ENCODE measurements at places on chromosomes 3 and 15.

GRCh38 chr3:191256405-191256804, 57.4 kb downstream of the OSTN start:
- DNase-seq: no peak

DNA sequence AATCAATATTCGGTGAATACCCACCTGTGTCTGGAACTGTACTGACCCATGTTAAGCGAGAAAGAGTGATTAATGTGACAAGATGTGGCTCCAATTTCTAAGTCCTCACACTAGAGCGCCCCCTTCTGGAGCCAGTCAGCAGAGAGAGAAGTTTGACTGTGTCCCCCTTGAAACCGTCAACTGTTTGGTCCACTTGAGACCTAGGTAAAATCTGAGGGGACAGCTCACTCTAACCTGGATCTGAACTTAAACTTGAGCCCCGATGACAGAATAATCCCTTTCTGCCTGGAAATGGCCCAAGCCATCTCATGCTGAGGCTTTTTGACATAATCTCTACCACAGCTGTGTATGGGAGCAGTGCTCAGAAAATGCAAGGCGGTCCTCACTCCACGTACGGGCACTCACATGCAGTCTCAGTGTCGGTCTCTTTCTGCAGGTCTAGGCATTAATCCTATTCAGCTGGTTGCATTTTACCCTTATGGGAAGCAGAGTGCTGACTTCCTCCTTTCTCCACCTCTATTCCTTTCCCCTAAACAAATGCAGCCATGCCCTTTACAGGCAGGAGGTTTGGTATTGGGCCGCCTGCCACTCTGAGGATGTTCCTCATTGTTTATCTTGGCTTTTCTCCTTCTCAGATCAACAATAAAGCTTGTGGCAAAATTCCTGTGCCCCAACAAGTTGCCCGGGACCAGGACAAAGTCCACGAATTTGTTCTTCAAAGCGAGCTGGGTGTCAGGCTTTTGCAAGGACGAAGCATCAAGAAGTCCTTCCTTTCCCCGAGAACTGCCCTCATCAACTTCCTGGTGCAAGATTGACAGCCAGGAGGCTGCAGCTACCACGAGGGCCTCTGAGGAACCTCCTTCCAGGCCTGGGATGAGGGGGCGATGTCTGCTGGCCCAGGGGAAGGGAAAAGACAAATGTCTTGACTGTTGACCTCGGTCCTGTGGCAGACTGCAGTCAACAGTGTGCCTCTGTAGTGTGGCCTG, 47.5 kb upstream of the LIMD1 start:
- peak; percentile 59 for DNase-seq

DNA sequence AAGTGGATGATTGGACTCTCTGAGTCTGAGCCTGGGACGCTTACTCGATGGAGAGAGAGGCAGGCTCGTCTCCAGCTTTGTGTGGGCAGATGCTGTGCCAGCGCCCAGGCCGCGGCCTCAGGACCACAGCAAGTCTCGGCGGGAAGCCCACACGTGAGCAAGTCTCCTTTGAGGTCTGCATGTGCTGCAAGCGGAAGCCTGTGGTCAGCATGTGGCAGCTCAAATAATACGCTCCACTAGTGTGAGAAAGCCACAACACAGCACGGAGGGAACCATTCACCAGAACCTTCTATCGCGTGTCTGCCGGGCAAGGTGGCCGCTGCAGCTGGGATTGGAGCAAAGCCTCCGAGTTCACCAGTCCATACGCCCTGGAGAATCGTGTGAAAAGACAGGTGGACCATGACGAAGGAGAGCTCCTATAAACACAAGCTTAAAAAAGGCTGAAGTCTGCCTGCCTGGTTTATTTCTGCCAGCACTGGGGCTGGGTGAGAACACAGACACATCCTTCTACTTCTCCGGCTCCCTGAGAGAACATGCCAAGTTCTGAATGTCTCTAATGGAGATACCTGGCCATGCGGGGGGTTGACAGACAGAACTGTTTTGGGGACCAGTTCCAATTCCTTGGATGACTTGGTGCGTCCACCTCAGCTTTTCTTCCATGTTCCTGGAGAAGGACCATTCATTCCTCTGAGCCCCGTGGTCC, 82.0 kb upstream of the LRIG1 start:
- no peak for DNase-seq

GRCh38 chr15:93372208-93372864, 283.3 kb upstream of the RGMA start:
- no peak for DNase-seq

DNA sequence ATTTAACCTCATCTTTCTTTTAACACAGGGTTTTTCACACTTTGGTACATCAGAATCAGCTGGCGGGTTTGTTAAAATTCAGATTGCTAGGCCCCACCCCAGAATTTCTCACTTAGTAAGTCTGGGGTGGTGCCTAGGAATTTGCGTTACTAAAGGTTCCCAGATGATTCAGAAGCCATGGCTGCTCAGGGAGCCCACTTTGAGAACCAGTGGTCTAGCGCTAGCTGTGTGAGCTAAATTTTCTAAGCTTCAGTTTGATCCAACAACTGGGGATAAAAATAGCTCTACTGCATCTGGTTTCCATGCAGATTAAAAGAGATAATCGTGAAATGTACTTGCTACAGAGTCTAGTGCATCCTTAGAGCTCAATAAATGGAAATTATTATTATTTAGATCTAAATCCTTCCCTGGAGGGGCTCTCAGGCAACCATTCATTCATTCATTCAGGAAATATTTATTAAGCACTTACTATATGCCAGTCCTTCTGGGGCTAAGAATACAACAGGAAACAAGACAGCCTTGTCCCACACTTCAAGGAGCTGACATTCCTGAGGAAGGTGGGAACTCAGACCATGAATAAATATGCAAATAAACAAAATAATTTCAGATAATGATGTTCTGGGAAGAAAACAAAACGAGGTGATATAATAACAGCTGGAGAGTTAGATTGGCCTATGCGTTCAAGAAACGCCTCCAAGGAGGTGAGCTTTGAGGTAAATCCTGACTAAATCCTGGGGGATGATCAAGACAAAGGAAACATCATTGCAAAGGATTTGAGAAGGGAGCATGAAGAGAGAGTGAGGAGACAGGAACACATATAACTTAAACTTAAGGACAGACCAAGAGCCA, 3.9 kb upstream of the CIDEC start:
- no peak for DNase-seq

DNA sequence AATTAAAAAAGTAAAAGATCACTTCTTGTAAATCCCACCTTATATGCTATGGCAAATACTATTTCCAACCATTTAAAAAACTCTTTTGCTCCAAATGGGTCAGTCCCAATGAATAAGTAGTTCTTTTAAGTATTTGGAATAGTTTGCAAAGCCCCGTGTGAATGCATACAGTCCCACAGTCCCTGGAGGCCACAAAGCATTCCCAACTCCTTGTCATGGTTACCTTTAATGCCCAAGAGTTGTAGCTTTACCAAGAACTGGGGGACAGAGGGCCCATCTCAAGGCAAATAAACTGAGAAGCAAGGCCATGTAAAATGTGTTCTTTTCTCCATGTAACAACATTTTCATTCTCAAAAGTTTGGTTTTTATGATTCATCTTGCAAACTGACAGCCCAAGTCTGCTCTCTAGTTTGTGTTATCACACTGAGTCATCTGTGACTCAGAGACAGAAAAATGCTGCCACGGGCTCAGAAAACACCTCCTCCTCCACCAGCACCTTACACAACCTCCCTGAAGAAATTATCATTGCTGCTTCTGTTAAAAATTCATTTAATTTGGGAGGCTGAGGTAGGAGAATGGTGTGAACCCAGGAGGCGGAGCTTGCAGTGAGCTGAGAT, 336.2 kb downstream of the ERC2 start:
- DNase-seq: peak; percentile 49

DNA sequence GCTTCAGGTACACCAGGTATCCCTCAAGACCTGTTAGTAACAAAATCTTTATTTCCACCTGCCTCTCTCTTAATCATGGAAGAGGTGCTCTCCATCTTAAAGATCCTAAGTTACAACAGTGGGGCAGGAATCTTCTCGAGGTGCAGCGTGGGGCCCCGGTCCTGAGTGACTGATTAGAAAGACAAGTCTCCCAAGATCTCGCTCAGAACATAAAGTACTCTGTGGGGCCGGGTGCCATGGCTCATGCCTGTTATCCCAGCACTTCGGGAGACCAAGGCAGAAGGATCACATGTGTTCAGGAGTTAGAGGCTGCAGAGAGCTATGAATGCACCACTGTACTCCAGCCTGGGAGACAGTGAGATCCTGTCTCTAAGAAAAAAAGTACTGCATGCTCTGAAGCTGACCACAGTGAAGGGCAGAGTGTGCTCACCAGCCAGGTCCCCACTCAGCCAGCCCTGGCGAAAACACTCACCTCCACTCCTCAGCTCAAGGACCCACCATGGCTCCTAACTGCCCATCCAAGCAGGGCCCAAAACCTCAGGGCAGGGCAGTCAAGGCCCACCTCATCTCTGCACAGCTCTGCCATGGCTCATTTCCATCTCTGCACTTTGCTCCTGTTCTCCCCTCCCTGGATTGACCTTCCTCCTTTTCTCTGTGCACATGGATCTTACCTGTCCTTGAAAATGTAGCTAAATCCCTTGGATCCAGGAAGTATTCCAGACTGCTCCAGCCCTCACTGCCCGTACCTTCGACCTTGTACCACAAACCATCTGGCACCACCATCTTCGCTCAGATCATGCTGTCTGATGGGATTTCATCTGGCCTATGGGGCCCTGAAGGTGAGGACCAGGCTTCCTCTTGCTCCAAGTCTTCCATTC, 7.1 kb downstream of the SEMA7A start:
- no peak for DNase-seq

- no peak for DNase-seq
Measured at GRCh38 chr3:104198131-104198530, 1168.6 kb upstream of the ALCAM start.

GRCh38 chr3:196662711-196663571, 23.4 kb downstream of the NRROS start:
- DNase-seq: no peak

GRCh38 chr3:101381809-101382208, 61.4 kb upstream of the IMPG2 start:
- no peak for DNase-seq

DNA sequence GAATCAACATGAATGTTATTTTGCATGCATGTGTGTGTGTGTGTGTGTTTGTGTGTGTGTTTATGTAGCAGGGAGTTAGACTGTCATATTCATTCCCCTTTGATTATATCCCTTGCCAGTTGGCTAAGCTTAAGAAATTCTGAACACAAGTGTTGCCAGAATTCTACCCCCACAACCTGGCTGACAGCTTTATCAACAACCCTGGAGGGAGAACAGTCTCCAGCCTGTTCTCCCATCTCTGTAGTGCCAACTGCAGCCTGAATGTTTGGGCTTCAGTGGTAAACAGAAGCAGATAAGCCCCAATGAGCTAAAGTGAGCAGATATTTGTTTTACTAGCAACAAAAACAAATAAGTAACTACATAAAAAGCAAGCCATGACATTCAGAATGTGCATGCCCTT, 162.6 kb upstream of the ABI3BP start:
- no peak for DNase-seq

DNA sequence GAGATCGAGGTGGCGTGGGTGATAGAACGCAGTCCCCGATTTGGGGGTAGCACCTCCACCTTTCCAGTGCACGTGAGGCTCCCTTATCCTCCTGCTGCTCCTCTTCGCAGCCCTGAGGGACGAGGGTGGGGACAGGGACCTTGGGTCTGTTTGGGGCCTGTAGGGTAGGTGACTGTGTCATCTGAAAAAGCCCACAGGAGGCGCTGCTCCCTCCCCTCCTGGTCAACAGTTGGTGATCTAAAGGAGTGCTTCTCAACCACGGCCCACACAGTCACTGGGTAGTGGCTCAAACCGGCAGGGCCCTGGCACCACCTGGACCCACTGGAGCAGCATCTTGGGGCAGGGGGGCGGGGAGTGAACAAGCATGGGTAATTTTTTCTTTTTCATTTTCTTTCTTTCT, 7.1 kb downstream of the LRRK1 start:
- no peak for DNase-seq

DNA sequence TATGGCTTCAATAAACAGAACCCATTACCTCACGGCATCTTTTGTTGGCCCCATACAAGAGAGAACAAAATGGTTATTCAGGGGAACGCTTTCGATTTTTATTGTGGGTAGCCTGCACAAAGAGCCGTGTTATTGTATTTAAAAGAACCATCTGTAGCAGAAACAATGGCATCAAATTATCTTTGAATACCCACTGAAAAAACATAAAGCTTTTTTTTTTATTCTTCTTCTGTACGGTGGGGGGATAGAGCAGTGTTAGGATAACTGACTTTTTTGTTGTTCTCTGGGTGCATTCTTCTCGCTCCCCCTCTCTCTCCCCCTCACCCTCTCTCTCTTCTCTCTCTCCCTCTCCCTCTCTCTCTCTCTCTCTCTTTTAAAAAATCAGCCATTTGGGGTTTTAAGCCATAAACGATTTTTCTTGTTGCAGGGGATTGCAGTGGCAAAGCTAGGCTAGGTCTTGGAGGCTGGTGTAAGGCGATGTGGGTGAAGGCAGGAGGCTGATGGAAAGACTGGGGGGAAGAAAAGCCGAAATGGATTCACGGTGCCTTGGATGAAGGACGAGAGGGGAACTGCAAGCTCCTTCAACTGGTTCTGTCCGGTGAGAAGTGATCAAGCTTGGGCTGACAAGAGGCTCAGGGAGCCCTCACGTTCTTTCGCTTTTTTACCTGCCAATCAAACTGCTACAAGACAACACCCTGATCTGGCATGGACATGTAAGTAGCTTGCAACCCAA, 12.4 kb upstream of the SOX2 start:
- no peak for DNase-seq

DNA sequence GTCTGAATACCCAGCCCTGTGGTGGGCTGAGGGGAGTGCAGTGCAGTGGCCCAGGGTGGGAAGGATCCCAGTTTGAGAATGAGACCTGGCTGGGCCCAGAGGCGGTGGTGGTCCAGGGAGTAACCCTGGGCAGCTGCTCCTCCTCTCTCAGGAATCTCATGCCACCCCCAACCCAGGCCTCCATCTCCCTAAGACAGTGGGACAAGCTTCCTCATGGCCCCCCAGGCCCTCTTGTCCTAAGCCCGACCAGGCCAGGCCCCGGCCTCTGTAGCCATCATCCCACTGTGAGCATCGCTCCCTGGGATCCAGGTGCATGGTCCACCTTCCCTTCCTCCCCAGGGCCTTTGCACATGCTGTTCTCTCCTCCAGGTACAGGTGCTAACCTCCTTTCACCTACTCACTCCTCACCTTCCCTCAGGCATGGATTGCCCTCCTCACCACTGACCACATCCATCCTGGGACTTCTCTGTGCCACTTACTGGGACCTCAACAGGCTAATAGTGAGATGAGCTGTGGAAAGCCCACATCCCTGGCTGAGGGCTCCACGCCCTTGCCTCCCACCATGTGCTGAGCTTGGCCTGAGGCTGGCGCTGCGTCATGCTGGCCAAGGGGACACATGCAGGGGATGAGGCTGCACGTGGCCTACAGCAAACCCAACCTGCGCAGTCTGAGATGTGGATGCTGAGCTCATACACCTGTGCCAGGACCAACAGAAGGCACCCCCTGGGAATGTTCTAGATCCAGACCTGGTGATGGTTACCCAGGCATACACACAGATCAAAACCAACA, 9.9 kb downstream of the CHDH start:
- no peak for DNase-seq

DNA sequence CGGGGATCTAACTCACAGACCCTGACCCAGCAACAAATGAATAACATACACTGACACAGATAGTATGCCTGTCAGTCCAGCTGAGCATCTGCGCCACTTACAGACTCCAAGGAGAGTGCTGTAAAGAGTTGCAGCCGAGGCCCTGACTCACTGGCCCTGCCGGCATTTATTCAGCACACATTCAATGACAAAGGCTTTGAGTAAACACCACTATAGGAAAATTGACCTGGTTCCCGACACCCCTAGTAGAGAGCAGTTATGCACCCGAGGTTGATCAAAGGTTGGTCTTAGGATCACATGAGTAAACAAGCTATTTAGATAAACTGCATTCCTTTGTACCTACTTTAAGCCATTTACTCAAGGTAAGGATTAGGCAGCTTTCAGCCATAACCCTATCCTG, 22.7 kb downstream of the LARS2 start:
- no peak for DNase-seq

Measured in 8988T (cell line).